CD14-positive monocyte (primary cell): ENCODE measurements at places on chromosomes 7 and 10. TPM values are rescaled to one million over a fixed set of nuclear protein-coding genes. Genes with fewer than 3 reads are reported as not detected.

MYOZ1 gene
- not detected for polyA plus RNA-seq

GHRHR gene
- polyA plus RNA-seq = not detected

MMP21 gene
- not detected for polyA plus RNA-seq

GDF10 gene
- polyA plus RNA-seq = 0.03 TPM in 1 of 2 replicates, not detected in the other

GSTO1 gene
- polyA plus RNA-seq = 495 TPM
